Activated CD4-positive, alpha-beta T cell treated with anti-CD3 and anti-CD28 coated beads, Interleukin-2, amount 10 ng/mL, durations not matched to agents 24 days and 14 days (primary cell): ENCODE measurements at places on chromosomes 5 and 9. TPM values are rescaled to one million over a fixed set of nuclear protein-coding genes. Genes with fewer than 3 reads are reported as not detected.
A peak's percentile ranks its signal among the peaks of the same experiment; 100 is the strongest.

Gene TAF11L12
- total RNA-seq = not detected in 2 replicates

Gene PCDHB11
- total RNA-seq = not detected in 2 replicates

Gene TMC1
- not detected in 2 replicates for total RNA-seq

Gene TMEM174
- not detected in 2 replicates for total RNA-seq

Gene ASPN
- total RNA-seq = not detected in 2 replicates

Gene SPINK4
- total RNA-seq = not detected in 2 replicates

Gene FNIP1
- total RNA-seq = 15.8 and 17.5 TPM in 2 replicates

Gene ADRB2
- total RNA-seq = 0.37 and 0.50 TPM in 2 replicates

Gene PIP5K1B
- 56.6 and 58.8 TPM in 2 replicates for total RNA-seq

GRCh38 chr9:134350416-134350994, 24.2 kb downstream of the RXRA start:
- no peak for DNase-seq

- peak; percentile 86 for DNase-seq
These were observed at the start of gene VAV2 for GRCh38 chr9:133991964-133992779. VAV2 (minus strand) TSS chr9:133992324; CDS start chr9:133992278, 46 bp downstream.

- DNase-seq = no peak
These were observed 39.0 kb upstream of the SAP30L start for GRCh38 chr5:154406826-154407225.

DNA sequence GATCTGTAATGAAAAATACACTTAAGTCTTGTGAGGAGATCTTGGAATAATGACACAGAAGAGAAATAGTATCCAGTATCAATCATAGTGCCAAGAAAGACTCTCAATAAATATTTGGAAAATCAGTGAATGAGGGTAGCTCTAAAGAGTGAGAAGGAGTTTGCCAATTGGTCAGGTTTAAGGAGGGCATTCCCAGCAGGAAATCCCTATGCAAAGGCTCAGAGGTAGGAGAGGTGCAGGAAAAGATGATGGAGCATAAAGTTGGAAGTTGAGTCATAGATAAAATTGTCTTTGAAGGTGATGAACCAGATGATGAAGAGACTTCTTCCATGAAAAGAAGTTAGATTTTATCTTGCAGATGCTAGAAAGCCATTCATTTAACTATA, 27.8 kb downstream of the TNPO1 start:
- no peak for DNase-seq

- DNase-seq = no peak
These were observed 188.3 kb downstream of the GRIA1 start for GRCh38 chr5:153678617-153679329.

DNA sequence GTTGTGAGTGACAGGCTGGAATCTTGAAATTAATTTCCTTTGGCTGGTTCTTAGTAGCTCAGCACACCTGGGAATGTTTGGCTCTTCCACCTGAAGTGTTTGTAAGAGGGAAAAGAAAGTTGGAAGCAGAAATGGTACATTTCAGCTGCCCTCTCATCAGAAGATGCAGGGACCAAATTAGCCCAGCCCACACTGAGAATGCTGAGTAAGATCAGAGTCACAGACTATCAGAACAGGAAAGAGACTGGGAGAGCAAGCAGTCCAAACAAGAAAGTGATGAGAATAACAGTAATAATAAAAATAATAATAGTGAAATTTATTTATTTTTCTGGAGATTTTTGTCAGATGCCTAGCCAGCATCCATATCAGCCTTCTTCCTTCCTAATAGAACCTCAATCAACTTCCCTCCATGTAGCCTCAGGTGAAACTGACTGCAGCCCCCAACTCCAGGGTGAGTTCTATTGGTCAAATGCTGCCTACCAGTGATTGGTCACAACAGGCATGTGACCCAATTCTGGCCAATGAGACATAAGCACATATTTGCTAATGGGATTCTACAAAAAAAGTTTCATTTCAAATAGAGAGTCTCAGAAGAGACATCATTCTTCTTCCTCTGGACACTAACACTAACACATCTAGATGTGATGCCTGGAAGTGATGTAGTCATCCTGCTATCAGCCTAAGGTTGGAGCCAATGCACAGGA, 31.2 kb upstream of the ADRA1B start:
- DNase-seq = no peak

GRCh38 chr5:163447191-163447590, 9.8 kb downstream of the CCNG1 start:
- DNase-seq = no peak

- no peak for DNase-seq
These were observed 317.1 kb downstream of the KCTD16 start for GRCh38 chr5:144487761-144488160.

DNA sequence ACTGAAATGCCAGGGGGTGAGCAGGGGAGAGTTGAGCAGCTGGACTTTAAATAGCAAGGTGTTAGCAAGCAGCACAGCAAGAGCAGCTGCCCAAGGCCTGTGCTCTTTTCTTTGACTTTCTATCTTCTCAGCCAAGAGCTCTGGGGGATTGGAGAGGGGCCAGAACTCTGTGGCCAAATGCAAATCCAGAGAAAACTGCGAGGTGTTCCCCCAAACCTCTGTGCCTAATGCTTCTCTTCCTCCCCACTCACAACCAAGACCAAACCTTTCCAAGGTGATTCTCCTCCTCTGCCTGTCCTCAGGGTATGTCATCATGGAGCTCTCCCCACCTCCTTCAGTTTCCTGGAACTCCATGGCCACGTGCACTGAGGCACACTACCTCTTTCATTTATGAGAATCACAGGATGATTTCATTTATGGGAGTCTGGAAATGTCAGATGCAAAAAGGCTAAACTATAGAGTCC, 118.7 kb upstream of the WWC1 start:
- DNase-seq = no peak

DNA sequence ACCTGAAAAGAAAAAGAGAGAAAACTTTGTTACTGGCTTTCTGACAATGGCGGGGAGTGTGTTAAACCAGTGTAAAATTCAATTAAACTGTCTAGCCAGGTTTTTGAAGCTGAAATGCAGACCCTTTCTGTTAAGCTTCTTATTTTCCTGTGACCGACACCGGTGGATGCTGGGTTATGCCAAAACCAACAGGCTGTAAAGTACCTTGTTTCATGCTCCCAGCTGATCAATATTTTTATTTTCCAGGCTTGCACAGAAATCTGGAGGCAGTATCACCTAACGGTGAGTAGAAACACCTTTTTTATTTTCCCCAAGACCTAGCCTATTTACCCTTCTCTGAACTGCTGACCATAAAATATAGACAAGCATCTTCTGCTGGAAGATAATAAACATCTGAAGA, 94.9 kb upstream of the GRHPR start:
- no peak for DNase-seq

DNA sequence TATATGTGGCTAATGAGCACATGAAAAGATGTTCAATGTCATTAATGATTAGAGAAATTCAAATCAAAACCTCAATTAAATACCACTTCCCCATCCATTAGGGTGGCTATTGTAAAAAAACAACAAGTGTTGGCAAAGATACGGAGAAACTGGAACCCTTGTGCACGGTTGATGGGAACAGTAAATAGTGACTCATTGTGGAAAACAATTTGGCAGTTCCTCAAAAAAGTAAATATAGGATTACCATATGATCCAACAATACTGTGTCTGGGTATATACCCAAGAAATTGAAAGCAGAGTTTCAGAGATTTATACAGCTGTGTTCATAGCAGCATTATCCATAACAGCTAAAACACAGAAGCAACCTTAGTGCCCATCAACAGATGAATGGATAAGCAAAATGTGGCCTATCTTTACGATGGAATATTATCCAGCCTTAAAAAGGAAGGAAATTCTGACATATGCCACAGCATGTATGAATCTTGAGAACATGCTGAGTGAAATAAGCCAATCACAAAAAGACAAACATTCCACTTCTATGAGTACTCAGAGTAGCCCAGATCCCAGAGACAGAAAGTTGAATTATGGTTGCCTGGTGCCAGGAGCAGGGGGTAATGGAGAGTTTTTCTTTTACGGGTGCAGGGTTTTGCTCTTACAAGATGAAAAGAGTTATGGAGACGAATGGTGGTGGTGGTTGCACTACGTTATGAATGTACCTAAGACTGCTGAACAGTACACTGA, 41.4 kb upstream of the LRRC14B start:
- no peak for DNase-seq

DNA sequence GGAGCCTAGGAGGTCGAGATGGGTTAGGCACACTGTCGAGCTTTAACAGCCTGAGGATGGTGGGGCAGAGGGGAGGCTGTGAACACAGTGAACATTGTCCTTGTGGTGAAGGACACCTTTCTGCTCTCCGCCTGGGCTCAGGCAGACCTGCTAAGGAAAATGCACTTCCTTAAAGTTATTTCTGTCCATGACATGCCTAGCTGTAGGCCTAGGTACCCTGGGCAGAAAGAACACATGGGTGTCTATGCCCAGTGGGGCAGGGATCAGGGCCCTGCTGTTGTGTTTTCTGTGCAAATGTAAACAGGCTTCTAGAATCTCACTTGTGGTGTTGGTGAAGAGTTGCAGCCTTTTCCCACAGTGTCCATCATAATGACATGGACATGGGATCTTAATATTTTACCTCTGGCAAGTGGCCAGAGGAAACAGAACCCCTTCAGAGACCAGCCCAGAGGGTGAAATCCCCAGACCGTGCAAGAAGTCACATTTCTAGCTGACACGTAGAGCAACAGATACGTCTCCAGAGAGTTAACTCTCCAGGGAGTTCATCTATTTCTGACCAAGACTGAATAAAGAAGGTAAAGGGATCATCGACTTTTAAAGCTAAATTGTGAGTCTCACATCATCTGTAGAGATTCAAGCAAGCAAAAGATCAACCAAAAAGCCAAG, 79.2 kb downstream of the C9orf152 start:
- no peak for DNase-seq

- DNase-seq = no peak
These were observed 384.6 kb downstream of the BRINP1 start for GRCh38 chr9:118984607-118985006.

- no peak for DNase-seq
These were observed 33.2 kb downstream of the IDNK start for GRCh38 chr9:83656032-83656680.

GRCh38 chr5:118905196-118905595, 83.2 kb downstream of the DTWD2 start:
- DNase-seq = no peak
